Astrocyte of the spinal cord (primary cell): ENCODE measurements at places on chromosomes 1 and 21.

DNA sequence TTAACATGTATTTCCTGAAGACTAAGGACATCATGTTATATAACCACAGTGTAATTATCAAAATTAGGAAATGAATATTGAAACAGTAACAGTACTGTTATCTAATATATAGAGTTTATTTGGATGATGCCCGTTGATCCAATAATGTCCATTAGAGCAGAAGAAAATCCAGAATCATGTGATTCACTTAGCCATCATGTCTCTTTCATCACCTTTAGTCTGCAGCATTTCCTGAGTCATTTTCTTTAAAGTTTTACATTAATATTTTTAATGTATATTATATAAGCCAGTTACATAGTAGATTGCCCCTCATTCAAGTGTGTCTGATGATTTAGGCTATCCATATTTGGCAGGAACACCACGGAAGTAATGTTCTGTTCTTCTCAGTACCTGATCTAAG, 28.9 kb downstream of the MPZL1 start:
- DNase-seq, result no peak

DNA sequence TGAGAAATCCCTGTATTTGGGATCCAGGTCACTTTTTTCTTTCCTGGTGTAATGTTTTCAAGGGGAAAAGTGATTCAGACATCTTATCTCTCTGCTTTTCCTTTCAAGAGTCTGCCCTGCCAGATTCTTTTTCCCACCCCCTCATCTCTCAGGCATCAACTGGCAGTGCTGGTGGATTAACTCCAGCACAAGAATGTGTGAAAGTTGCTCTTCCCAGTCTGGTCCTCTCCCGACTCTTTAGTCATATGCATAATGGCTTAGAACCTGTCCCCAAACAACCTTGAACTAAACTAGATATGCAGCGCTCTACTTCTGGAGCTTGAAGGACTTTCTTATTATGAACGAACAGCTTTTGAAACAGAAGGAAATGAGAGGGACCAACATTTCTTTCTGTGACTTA, 88.5 kb downstream of the SLC44A5 start:
- DNase-seq, result peak; percentile 16

GRCh38 chr1:2300004-2300771, 72.1 kb downstream of the SKI start:
- no peak for DNase-seq

- DNase-seq, result no peak
Measured at GRCh38 chr1:234954613-234955012, 174.0 kb downstream of the TOMM20 start.

DNA sequence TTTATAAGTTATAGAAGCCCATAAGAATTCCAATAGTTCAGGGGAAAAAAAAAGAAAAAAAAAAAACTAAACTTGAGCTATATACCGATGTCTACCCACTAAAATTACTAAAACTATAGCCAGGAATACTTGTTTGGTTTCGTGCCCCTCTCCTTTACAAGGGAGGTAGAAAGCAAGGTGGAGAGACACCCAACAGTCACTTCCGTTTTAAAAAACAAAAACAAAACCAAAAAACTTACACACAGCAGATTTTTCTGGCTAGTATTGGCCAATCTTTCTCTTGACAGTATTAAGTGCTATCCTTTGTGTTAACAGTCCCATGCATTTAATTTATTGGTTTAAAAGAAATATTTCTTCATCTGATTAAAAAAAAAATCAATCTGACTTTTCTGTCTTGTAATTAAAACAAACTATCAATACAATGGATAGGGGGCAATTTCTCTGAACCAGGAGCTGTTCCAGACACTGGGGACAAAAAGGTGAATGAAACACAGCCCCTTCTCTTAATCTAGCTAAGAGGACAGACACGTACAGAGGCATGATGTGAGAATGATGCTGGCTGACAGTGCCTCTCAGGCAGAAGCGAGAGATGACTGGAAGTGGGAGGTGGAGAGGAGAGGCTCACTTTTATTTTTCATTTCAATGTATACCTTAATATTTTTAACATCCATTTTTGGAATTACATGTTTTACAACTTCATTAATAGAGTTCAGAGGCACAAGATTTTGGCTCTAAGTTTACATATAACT, 214.8 kb downstream of the RERE start:
- DNase-seq, result no peak

GRCh38 chr1:109272021-109272799, 10.7 kb downstream of the PSRC1 start:
- no peak for DNase-seq

GRCh38 chr1:206577626-206578025, 34.6 kb downstream of the EIF2D start:
- DNase-seq, result no peak

GRCh38 chr1:50097021-50097679, 11.6 kb upstream of the ELAVL4 start:
- no peak for DNase-seq

GRCh38 chr1:54668567-54668966, 27.0 kb downstream of the MROH7 start:
- no peak for DNase-seq

GRCh38 chr1:76144247-76144646, 69.7 kb downstream of the ST6GALNAC3 start:
- no peak for DNase-seq

- DNase-seq, result peak; percentile 27
Measured at GRCh38 chr1:32413507-32414185, 19.4 kb upstream of the BSDC1 start.

DNA sequence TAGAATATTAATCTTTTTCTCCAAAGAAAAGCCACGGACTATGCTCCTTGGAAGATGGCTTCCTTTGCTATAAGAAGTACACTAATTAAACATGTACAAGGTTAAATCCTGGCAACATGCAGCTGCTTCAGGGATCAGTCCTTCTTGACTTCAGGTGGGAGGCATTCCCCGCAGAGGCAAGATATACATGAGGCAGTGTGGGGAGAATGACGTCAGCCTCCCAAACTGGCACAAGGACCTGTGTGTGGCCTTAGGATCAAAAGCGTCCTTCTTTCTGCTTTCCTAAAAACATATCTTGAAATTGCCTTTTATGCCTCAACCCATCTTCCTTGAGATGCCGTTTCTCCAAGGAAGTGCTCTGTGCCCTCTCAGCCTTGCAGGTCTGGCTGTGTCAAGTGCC, 90.3 kb downstream of the WLS start:
- DNase-seq, result no peak

DNA sequence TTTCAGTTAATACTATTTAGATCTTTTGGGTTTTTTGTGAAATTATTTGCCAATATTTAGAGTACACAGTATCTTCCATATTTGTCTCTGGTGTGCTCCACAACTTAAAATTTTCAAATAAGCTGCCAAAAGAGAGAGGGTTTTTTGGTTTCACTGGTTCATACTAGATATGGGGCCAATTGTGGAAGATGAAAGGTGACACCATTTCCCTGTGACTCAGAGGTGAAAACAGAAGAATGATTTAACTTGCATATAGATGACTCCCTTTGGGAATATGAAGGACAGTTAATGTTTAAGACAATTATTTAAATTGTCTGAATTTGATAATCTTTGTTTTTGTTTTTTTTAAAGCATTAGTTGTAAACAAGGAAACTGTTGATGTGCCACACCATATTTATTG, 37.5 kb downstream of the IVNS1ABP start:
- DNase-seq, result peak; percentile 52

DNA sequence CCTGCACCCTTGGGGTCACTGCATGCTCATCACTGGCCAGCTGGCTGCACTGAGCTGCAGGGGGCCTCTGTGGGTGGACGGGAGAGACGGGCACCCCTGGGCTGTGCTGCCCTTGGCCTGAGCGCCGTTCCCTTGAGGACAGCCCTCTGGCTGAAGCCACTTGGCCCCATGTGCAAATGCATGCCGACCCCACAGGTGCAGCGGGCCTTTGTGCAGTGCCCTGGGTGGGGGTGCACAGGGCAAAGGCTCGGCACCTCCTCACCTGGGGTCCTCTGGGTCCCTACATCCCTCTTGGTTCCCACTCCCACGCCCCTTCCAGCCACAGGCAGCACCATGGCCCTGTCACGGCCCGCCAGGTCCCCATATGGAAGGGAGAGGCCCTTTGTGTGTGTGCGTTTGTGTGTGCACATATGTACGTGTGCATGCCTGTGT, 41.3 kb downstream of the COQ8A start:
- no peak for DNase-seq

DNA sequence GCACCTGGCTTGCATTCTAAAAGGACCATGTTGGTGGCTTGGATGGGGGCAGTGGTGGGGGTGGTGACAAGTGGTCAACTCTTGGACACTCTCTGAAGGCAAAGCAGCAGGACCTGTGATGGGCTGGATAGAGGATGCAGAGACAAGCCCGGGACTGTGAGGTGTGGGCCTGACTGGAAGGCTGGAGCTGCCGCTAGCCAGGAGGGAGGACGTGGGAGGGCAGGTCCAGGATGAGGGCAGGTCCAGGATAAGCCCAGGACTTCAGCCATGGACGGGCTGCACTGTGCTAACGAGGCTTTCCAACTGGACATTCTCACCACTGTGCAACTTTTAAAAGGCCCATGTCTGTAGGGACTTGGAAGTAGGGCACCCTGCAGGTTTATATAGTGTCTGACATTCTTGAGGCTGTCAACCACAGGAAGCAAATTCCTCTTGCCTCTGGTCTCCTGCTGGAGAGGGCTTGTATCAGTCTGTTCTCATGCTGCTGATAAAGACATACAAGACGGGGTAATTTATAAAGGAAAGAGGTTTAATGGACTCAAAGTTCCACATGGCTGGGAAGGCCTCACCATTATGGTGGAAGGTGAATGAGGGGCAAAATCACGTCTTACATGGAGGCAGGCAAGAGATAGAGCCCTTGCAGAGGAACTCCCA, 8.3 kb upstream of the C1orf167 start:
- DNase-seq, result peak; percentile 53

GRCh38 chr21:44426663-44427191, 28.6 kb upstream of the LRRC3 start:
- DNase-seq, result no peak

GRCh38 chr1:181341026-181341632, 142.2 kb upstream of the CACNA1E start:
- DNase-seq, result no peak

GRCh38 chr1:27543284-27543683, 53.3 kb upstream of the WASF2 start:
- DNase-seq, result no peak

- DNase-seq, result no peak
Measured at GRCh38 chr1:119884711-119885110, 11.6 kb downstream of the ADAM30 start.

DNA sequence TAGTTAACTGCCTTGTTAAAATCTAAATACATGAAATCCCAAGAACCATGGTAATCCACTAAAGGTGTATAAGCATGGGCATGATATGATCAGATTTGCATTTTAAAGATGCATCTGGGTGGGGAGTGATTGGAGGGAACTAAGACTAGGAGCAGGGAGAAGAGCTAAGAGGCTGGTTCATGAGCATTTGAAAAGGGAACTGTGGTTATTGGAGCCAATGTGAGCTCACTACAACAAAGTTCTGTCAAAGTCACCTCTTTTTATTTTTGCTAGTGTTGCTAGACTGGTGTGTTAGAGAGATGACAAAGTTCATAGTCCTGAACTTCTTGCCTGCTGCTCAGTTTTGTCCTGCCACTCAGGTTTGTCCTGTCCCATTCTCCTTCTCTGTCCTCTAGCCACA, 67.1 kb upstream of the LRRC8D start:
- no peak for DNase-seq

DNA sequence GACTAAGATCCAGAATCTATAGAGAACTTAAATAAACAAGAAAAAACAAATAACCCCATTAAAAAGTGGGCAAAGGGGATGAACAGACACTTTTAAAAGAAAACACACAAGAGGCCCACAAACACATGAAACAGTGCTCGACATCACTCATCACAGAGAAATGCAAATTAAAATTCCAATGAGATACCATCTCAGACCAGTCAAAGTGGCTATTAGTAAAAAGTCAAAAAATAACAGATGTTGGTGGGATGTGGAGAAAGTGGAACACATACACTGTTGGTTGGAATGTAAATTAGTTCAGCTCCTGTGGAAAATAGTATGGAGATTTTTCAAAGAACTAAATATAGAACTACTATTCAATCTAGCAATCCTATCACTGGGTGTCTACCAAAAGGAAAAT, 143.1 kb downstream of the IFI44 start:
- no peak for DNase-seq

DNA sequence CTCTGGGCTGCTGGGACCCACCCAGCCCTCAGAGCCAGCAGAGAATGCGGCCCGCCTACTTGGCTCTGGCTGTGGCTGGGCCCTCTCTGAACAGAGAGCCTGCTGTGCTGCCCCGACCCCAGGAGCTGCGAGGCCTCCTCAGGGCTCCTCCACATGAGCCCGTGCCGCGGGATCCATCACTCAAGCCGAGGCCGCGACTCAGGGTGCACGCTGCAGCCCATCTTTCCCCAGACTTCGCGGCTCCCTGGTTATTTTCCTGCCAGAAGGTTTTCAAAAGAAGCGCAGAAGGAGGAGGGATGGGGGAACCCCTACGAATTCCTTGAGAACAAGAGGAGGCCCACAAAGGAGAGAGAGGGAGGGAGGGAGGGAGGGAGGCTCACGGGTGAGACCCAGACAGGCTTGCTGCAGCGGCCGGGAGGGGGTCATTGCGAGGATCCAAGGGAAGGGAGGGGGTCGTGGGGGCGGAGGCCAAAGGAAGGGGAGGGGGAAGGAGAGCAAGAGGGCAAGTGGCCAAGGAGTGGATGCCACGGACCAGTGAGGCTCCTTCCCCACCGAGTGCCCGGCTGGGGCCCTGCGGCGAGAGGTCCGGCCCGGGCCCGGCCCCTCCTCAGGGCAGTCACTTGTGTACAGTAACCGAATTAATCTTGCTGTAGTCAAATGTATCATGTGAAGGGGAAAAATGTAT, 146.8 kb downstream of the CASZ1 start:
- no peak for DNase-seq

DNA sequence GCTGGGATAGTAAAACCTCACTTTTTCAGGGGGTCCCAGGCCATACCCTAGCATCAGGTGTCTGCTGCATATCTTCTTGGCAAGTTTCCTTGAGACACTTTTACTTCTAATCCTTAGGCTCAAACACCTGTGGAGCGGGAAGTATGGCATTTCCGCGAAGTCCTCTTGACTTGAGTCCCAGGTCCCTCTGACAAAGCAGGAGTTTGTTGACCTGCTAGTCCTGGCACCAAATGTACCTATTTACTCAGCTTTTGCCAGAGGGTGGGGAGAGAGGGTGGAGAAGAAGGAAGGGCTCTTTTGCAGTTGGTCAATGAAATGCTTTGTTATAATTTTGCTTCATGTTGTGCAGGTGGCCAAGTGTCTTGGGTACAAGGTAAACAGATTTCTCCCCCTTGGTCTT, 59.7 kb downstream of the CLIC6 start:
- no peak for DNase-seq

DNA sequence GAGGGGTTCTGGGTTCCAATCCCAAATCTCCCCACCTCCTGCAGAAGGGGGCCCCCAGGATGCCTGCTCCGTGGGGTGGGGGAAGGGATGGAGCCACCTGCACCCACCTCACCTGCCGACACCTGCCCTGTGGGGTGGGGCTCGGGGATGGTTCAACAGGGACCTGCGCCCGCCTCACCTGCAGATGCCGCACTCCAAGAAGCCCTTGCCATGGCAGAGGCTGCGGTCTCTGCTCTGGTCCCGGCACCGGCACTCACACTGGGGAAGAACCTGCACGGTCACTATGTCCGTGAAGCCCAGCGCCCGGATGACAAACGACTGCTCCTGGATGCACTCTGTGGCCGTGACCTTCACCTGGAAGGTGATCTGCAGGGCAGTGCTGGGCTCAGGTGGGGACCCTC, 18.1 kb upstream of the PTTG1IP start:
- DNase-seq, result no peak

- peak; percentile 26 for DNase-seq
Measured at GRCh38 chr1:78586572-78586971, 33.7 kb upstream of the IFI44L start.

GRCh38 chr21:36282568-36283230, 37.3 kb upstream of the MORC3 start:
- peak; percentile 29 for DNase-seq

GRCh38 chr1:51661081-51661518, 44.2 kb downstream of the OSBPL9 start:
- peak; percentile 97 for DNase-seq
